ENCODE measurements at places on chromosomes 7 and 10.
A peak's percentile ranks its signal among the peaks of the same experiment; 100 is the strongest.

DNA sequence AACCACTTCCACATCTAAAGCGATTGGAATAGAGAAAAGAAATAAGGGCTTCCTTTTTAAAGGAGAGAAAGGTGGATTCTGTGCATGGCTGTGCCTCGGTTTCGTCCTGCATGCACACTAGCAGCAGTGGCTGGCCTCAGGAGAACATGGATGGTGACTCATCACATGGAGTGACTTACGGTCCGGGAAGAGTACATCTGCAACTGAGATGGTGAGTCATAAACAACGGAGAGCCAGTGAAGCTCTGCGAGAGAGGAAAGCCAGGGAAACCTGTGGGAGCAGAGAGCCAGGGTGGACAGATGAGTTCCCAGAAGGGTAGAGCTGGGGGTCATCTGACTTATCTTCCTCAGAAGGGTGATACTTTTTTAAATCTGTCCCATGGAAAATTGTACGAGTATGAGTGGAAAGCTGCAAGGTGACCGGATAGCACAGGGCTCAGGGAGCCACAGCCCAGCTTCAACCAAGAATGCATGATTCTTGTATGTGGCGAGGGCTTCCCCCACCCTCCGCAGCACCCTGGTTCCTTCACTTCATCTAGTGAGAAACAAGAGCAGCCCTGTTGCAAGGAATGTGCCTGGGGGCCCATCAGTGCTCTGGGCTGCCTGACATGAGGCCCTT is 259.1 kb downstream of the KLF6 start:
- no peak for DNase-seq

DNA sequence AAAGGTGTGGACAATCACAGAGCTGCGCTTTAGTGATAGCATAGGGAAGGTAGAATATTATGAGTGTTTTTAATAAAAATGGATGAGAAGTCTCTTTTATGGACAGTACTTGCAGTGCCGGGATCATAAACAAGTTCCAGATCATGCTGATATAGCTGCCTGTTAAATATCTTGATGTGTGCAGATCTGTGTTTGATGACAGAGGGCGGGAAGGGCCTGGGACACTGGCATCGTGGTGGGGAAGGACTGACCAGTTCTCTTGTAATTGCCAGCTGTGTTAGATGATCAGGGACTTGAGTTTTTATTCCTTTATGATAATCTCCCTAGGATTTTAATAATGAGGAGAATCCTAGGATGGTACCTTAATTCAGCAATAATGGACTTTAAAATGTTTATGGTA is 14.6 kb downstream of the SND1 start:
- no peak for DNase-seq

DNA sequence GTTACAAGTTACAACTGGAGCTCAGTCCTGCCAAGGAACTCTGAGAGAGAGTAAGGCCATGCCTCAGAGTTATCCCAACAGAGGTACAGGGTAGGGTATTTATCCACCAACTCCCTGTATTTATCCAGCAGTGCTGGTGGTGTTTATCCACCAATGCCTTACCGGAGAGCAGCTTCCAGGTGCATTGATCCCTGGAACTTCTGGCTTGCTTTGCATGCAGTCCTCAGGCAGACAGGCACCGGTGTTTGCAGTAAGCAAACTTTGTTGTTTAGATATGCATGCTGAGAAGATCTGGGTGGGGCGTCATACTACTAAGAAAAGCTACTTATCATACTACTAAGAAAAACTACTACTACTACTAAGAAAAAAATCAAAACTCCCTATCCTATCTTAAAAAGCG is 92.4 kb downstream of the CYP26A1 start:
- no peak for DNase-seq

DNA sequence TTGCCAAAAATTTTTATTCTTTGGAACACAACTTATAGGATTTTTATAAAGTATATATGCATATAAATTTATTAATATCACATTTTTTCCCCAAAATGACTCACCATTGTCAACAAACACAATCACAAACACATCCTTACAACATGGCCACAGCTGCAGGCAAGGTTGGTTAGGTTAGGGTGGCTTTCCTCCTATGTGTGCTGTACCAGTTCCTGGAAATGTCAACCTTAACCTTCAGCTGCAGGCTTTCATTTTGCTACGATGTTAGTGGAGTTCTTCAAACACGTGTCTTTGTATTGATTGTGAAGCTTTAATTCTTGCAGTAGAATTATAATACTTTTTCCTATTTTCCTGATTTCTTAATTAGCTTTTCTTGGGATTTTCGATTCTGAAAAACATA is 185.8 kb downstream of the PTEN start:
- no peak for DNase-seq

DNA sequence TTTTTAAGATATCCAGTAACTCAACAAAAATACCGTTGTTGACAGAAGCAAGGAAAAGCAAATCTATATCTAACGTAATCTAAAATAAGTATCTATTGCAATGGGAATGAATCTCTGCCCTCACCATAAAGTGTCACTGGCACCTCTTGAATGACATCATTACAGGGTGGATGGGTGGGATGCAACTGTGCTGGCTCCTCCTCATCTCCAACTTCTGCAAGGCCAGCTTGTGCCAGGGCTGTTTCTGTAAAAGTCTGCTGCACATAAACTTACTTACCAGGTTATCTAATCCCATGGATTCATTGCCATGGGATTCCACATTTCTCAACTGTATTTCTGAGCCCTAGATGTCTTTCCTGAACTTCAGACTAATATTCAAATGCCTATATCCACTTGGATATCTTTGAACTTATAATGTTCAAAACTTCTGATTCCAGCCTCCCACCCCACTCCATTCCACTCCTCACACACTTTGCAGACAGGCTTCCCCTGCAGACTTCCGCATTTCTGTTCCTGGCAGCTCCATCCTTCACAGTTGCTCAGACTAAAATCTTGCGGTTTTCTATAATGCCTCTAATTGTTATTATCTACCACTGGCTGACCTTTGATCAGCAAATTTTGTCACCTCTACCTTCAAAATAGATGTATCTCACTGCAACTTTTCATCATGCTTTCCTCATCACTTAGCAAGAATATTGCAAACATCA is 10.7 kb downstream of the FGL2 start:
- DNase-seq, result peak; percentile 93

GRCh38 chr10:116766837-116767634 is 24.7 kb upstream of the HSPA12A start:
- no peak for DNase-seq

DNA sequence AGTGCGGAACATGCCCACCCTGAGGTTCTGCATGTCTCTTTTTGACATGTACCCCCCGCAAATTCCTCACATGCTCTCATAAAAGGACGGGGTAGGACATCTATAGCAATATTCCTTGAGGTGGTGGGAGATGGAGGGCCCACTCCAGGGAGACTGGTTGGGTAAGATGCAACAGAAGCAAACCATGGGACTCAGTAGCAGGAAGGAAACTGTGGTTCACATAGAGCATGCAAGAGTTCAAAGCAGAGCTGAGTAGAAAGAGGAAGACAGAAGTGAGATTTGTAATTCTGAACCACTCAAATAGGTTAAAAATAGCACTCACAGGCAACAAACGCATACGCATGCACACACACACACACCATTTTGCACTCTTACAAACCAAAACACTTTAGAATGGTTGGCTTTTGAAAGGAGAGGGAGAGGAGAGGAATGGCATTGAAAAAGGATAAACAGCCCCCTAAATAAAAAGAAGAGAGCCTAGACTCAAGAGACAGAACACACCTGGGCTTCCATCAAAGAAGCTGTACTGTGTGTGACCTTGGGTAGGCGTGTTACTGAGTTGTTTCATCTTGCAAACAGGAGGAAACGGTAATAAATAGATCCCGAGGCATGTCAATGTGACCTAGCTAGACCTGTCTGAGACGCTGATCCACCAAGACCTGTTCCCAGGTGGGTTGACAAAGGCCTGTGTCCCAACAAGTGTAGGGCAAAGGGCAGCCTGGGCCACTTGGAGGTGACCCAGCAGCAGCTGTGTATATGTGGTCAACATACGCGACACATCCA is 77.6 kb upstream of the LRRC4 start:
- peak; percentile 93 for DNase-seq

DNA sequence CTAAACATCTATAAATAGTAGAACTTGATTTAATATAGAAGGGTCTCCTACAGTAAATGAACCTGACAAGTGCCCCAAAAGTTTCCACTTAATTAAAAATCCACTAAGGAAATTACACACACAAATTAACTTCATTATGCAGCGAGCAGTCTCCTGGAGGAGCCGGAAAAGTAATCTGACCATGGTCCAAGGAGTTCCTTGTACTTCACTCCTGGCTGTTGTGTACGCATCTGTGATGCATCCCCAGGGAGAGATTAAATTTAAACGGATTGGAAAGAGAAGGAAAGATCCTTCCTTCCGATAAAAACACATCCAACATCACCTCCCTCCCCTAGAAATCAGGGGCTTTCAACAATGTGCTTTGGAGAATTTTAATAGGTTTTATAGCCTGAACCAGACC is 85.5 kb downstream of the PARD3 start:
- DNase-seq, result no peak

DNA sequence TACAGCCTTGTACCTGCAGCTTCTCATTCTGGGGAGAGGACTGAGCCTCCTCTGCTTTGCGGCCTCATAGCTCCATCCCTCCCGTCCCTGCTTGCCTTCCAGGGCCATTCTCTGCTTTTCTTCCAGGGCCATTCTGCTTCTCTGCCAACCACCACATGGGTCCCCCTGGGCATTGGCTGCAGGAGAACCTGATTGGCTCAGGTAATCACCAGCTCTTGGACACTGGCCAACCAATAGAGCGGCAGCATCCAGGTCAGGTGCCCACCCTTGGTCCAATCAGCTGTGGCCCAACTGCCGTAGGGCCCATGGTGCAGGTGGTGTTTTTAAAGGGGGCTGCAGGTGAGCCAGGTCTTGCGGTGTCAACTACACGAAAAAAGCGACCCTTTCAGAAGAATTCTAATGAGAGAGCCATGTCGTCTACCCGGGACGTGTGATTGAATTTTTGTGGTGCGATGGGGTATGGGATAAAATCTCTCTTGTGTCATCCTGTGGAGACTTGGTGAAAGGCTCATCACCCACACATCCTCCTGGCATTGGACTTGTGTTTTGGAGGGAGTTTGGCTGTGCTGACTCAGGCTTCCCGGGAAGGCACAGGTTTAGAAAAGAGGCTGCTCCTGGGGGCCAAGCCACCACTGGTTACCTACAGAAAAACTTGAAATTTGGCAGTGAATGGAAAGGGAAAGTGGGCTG is 46.0 kb upstream of the PODXL start:
- DNase-seq, result no peak

Measured in AML-193 (cell line).